ENCODE measurements at places on chromosomes 16 and 17.

DNA sequence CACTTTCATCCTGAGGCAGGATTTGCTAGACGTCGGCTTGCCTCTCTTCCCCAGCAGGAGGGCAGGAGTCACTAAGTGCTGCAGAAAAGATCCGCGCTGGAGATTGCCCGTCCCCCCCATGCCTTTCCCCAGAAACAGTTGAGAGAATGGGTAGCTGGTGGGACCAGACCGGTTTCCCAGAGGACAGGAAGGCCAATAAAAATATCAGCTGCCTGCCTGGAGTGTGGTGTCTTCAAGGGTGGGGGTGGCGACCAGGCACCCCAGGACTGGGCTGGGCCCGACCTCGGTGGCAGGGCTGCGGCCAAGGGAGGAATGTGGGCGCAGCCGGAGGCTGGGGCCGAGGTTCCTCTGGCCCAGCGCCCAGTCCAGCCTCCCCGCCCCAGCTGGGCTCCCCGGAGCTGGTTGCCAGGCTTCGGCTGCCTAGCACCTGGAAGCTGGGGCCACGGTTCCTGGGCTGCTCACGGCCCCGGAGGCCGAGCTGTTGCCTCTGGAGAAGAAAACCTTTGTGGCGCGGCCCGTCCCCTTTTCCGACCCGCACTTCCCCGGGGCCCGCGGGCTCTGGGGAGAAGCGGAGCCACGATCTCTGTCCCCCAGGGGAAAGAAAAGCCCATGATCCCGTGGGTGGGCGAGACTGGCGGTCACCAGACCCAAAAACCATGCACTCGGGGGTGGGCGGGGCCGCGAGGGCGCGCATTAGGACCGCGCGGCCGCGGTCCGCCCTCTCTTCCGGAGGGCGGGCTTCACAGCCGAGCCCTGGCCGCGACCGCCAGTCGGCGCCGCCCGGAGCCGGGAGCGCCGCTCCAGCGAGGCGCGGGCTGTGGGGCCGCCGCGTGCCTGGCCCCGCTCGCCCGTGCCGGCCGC is at the start of gene TRAF4:
Gene TRAF4 (plus strand): TSS at position 769 of the 861 bp plus-strand sequence. CDS start 102 bp downstream, outside the sequence.
- no peak for DNase-seq

GRCh38 chr17:81508639-81509206 is 3.9 kb downstream of the ACTG1 start:
- DNase-seq = no peak

GRCh38 chr16:28846933-28847273 is 755 bp upstream of the TUFM start:
- DNase-seq = no peak

GRCh38 chr16:81624760-81625543 is 154.1 kb upstream of the PLCG2 start:
- DNase-seq = no peak

GRCh38 chr17:73782641-73783381 is 138.6 kb upstream of the SDK2 start:
- no peak for DNase-seq

DNA sequence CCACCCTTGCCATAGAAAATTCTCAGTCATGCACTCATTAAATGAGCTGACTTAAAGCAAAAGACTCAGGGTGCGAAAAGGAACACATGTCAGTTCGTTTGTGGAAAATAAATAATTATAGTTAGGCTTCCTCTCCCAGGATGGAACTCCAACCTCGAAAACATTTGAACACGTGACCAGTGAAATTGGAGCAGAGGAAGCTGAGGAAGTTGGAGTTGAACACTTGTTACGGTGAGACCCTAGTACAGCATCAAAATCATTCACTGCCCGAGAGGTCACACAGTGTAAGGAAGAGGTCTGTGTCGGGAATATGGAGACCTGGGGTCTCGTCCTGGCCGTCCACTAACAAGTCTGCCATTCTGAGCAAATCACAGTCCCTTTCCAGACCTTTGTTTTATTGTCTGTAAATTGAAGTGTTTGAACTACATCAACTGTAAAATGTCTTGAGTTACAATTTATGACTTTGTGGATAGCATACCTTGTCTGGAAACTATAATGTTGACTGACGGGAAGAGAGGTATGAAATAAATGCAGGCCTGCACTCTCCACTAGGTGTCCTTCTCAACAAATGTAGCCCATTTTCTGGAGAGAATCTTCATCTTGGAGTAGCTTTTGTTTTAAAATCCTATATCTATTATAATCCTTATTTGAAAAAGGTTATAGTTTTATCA is 7.7 kb downstream of the PSMD7 start:
- DNase-seq = no peak

- DNase-seq = no peak
Measured at GRCh38 chr16:56382459-56382858, 42.9 kb downstream of the AMFR start.

DNA sequence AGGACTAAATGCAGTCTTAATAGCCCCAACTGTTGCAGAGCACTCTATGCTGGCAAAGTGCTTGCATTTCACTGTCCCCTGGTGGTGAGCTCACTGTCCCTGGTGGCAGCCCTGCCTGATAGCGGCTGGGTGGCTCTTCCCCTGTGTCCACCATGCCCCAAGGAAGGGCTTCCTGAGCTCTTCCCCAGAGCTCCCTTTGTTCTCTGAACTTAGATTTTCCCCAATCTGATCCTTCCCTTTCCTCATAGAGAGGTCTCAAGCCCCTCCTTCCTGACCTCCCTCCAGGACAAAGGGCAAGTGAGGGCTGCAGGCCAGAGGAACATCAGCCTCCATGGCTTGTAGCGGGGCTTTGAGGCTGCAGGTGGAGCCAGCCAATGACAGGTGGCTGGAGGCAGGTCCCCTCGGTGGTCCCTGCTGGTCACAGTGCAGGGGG is 17.0 kb downstream of the BEAN1 start:
- DNase-seq = no peak

GRCh38 chr17:2151358-2152033 is 96.6 kb downstream of the HIC1 start:
- no peak for DNase-seq

- no peak for DNase-seq
Measured at GRCh38 chr17:39171933-39172332, 6.0 kb upstream of the ARL5C start.

GRCh38 chr16:86975445-86975844 is 341.7 kb downstream of the C16orf95 start:
- no peak for DNase-seq

DNA sequence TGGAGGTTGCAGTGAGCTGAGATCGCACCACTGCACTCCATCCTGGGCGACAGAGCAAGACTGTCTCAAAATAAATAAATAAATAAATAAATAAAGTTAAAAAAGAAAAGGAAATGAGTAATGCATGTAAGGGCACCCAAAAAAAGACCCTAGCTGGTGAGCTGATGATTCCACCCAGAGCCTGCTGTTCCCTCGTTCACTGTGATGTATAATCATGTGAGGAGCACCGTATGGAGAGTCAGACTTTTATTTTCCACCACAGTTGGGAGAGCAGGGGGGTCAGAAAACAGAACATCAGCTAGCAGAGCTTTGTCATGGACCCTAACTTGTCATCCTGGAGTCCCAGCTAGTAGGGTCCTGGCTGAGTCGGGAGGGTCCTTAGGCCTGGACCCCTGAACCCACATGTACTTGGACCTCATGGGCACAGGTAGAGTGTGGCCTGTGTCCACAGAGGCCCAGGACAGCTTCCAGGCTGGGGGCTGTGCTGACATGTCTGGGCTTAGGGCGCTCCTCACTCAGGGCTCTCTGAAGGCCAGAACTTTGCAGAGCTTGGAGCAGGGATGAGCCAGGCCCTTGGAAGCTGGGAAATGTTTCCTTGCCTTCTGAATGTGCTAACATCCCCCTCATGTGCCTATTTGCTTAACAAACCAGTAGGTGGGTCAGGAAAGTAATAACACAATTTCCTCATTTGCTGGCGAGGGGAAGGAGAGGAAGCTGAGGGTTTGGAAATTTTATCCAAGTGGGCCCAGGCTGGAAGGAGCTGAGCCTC is 18.8 kb upstream of the LASP1NB start:
- DNase-seq = no peak

GRCh38 chr17:45787044-45787443 is 2.9 kb downstream of the CRHR1 start:
- no peak for DNase-seq

- no peak for DNase-seq
Measured at GRCh38 chr17:15366026-15366425, 24.6 kb upstream of the TEKT3 start.

DNA sequence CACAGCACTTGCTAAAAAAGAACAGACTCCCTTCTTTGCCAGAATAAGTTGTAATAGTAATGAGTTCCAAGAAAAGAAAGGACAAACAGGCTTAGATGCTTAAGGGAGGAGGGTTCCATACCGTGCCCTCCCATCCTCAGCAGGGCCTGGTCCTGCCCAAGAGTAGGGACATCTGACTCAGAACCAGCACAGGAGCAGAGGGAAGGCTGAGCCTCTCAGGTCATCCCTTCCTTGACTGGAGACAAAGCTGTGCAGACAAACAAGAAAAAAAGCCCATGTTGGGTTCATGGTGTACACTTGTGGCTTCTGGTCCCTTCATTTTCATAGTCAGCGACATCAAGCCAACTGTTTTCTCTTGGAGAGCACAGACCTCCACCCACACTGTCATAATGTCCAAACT is 44.2 kb upstream of the NDRG4 start:
- no peak for DNase-seq

- no peak for DNase-seq
Measured at GRCh38 chr17:48541036-48541576, 3.8 kb downstream of the HOXB2 start.

DNA sequence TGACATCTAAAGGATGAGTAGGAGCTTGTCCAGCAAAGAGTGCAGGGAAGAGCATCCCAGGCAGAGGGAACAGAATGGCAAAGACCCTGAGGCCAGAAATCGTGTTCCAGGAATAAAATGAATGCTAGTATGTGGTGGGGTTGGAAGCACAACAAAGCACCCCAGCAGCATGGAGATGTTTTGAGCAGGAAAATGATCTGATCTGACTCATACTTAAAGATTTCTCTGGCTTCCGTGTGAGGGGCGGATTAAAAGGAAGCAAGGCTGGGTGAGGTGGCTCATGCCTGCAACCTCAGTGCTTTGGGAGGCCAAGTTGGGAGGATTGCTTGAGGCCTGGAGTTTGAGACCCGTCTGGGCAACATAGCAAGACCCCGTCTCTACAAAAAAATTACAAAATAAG is 2.3 kb downstream of the SLC5A11 start:
- no peak for DNase-seq

DNA sequence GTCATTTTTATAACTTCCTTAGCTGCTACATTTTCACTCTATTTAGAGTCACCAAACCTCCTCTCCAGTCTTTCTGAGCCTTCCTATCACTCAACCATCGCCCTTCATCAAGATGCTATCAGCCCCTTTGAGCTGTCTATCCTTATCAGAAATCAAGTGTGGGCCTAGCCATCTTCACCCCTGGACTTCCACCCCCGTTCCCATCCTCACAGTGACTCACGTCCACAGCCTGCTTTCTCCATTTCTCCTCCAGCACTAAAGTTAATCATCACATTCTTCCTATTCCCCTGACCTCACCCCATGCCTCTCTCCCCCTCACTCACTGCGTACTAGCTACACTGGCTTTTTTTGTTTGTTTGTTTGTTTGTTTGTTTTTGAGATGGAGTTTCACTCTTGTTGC is 2.4 kb upstream of the TEKT3 start:
- DNase-seq = no peak

DNA sequence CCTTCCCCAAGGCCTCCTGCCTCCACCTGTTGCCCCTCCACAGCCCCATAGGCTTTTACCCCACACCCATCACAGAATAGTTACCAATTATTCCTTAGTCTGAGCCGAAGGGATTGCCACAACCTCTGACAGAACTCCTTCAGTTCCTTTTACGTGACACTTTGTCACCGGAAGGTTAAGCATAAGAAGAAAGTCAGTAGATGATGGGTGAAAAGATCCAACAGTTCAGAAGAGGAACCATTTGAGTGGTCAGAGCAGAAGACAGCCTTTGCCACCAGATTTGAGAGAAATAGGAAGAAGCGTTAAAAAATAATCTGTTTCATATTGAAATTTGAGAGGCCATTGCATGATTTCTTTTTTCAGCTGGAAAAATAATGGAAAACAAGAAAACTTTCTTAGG is 1.2 kb downstream of the SRR start:
- DNase-seq = no peak

DNA sequence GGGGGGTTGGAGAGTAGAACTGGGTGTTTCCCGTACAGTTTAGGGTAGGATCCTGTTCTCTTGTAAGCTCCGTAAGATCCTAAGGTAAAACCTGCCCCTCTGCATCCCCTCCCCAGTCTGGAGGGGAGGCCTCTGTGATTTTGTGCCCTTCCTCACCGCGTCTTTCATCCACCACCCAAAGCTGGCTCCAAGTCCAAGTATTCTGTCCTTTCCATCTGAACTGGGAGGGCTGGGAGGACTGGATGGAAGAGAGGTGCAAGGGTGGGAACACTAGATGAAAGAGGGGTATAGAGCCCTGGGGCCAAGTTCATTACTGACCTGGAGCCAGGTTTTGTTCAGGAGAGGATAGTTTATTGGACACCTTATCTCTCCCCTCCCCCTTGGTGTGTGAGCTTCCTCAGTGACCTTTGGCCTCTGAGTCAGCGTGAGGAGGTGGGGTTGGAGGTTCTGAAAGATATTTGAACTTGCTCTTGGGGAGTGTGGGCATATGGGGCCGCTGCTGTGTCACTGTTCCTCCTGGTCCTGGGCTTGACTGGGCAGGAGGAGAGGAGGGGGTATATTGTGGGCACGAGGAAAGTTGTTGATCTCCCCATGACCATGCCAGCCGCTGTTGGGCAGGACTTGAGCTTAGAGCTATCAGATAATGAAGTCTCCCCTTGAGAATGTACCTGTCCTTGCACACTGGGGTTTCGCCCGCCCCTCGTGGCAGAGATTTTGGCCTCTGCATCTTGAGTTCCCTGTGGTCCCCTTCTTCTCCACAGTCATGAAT is 1.6 kb downstream of the LASP1 start:
- DNase-seq = no peak

GRCh38 chr16:19152042-19152441 is 16.0 kb upstream of the SYT17 start:
- DNase-seq = no peak

- DNase-seq = no peak
Measured at GRCh38 chr16:56967733-56968132, 6.0 kb downstream of the CETP start.

DNA sequence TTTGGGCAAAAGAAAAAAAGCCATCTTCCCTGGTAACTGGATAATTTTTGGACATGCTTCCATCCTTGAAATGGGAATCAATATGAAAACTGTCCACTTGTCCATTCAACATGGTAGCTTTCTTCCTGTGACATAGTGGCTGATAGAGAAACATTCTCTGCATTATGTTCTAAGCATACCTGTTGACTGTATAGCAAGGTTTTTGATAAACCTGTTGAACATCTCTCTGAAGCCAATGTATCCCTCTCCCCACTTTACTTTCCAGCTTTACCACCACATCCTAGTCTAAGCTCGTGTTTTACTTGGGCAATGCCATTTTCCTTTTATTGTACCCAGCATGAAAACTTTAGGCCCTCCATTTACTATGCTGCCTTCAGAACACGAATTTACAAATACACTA is 630.1 kb downstream of the TOX3 start:
- DNase-seq = no peak
